HS-5 (cell line): ENCODE measurements at places on chromosomes 7 and 10.

GRCh38 chr10:92972066-92972870 is 88.3 kb upstream of the CYP26C1 start:
- DNase-seq, result peak; percentile 68

DNA sequence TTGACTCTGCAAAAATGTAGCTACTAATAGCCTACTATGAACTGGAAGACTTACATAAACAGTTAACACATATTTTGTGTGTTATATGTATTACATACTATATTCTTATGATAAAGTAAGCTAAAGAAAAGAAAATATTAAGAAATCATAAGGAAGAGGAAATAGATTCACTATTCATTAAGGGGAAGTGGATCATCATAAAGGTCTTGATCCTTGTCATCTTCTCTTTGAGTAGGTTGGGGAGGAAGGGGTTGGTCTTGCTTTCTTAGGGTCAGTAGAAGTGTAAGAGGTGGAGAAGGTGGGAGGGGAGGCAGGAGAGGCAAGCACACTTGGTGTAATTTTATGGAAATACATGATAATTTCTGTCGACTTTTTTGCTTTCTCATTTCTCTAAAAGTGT is 81.3 kb downstream of the NAMPT start:
- no peak for DNase-seq

GRCh38 chr10:7210516-7210915 is 200.3 kb downstream of the SFMBT2 start:
- DNase-seq, result no peak

- DNase-seq, result no peak
Observed at GRCh38 chr10:716821-717220, 27.4 kb upstream of the DIP2C start.

- DNase-seq, result no peak
Observed at GRCh38 chr10:31083765-31084184, 52.1 kb upstream of the ZNF438 start.

GRCh38 chr10:108631332-108631731 is 1292.0 kb downstream of the XPNPEP1 start:
- DNase-seq, result no peak

DNA sequence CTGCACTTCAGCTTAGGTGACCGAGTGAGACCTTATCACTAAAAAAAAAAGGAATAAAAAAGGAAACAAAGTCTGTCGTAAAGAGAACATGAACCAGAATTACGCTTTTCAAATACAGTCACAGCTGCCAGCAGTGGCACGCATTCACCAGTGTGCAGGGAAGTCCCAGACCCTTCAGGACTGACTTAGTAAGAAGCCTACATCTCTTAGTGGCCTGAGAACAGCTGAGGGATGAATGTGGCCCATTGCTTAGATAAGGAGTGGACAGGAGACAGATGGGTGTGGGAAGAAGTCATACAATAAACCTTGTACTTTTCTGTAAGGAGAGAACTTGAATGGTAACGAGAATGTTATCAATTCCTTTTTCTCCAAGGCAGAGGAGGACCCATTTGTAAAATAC is 178.5 kb downstream of the JCAD start:
- DNase-seq, result no peak

DNA sequence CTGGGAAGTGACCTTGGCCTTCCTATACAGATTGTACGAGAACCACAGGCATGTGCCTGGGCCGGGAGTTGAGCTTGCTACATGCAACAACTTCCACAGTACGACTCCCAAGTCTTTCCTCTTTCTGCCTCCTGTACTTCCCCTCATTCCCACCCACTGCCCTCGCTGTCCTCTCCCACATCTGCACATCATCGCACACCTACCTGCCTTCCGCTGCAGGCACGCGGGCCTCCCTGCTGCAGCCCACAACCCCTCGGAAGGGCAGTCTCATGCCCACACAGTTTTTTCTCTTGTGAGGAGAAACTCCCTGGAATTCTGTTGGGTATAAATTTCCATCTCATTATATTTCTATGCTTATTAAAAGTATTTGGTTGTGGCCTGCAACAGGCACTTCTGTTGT is 117.2 kb downstream of the ACTR3B start:
- DNase-seq, result no peak

- no peak for DNase-seq
Observed at GRCh38 chr7:47954231-47954911, 6.1 kb upstream of the PKD1L1 start.

DNA sequence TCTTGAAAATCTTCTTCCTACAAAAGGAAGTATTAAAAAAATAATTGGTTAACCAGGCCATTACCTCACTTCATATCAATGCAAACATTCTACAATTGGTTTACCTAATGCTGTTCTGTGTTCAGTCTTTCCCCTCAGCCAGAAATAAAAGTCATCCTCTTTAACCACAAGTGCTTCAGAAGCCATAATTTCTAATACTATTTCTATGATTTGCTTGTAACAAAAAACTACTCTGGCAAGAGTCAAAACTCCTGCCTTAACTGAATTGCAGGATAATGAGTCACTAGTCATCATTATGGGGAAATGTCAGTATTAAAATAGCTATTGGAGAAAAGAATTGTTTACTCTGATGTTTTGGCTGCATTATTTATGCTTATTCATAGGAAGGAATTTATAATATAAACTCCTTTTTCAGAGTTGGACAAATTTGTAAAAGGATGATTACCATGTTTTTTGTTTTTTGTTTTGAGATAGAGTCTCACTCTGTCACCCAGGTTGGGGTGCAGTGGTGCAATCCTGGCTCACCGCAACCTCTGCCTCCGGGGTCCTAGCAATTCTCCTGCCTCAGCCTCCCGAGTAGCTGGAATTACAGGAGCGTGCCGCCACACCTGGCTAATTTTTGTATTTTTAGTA is 55.5 kb upstream of the ODAD2 start:
- DNase-seq, result peak; percentile 60

DNA sequence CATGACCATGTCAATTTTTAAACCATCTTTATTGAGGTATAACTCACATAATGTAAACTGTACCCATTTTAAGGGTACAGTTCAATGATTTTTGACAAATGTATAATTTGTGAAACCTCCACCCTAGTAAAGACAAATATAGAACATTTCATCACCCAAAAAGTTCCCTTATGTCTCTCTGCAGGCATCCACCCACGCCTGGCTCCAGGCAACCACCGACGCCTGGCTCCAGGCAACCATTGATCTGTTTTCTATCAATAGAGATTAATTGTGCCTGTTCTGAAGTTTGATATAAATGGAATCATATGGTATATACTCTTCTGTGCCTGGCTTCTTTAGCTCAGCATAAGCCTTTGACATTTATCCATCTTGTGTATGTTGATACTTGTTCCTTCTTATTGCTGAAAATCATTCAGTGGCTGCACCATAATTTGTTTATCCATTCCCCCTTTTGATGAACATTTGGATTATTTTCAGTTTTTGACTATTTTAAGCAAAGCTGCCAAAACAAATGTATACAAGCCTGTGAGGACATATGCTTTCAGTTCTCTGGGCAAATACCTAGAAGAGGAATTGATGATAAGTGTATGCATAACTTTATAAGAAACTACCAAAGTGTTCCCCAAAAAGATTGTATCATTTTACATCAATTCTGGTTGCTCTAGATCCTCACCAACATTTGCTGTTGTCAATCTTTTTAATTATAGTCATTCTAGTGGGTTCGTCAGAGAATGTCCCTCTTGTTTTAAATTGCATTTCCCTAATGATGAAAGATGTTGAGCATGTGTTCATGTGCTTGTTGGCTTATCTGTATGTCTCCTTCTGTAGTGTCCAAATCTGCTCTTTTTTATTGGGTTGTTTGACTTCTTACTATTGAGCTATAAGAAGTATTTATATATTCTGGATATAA is 55.7 kb upstream of the HECTD2 start:
- DNase-seq, result no peak
